ENCODE measurements at places on chromosomes 16 and 17.

GRCh38 chr17:63775420-63775819 is 1.4 kb downstream of the DDX42 start:
- DNase-seq: no peak

GRCh38 chr16:2751577-2752034 is 832 bp upstream of the SRRM2 start:
- DNase-seq: peak; percentile 56

DNA sequence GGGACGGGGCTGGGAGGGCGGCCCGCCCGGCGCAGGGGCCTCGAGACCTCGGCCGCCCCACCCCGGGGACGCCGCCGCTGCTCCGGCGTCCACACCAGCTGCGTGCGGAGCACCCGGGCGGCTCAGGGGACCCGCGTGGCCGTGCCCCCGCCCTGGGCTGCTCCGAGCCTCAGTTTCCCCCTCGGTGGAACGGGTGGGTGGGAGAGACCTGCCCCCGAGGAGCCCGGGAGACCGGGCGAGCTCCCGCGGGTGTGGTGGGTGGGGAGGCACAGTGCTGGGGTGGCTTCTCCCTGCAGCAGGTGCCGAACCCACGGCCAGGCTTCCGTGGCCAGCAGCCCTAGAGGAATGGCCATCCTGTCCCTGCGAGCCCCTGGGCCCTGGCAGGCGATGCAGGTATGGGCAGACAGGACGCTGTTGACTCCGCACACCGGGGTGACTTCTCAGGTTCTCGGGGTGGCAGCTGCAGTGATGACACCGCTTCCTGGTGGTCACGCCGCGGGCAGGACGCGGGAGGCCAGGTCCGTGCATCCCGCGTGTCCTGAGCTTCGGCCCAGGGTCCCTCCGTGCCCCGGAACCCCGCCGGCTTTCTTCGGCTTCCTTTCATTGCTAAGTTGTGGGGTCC is 677 bp downstream of the DEF8 start:
- DNase-seq: no peak

- DNase-seq: no peak
Observed at GRCh38 chr17:65470783-65471182, 90.7 kb downstream of the AXIN2 start.

GRCh38 chr17:7548585-7549400 is at the start of gene TNFSF12:
Gene TNFSF12 (plus strand): TSS chr17:7549058. CDS start chr17:7549154, 96 bp downstream.
- DNase-seq: no peak

DNA sequence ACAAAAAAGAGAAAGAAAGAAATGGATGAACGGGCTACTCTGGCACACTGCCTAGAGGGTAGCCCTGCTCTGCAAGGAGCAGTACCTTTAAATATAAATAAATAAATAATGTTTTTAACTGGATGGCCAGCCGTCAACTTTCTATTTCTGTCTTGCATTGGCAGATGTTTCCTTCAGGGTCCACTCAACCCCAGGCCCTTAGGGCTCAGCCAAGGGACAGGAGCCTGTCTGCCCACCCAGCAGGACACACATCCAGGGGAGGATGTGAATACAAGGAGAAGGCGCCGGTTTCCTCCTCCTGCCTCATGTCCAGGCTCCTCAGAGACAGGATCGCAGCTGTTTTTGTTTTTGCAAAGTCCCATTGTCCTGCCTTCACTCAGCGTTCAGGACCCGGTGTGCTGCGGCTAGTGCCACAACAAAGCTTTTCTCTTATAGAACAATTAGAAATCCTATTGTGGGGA is 22.6 kb downstream of the TTYH2 start:
- no peak for DNase-seq

DNA sequence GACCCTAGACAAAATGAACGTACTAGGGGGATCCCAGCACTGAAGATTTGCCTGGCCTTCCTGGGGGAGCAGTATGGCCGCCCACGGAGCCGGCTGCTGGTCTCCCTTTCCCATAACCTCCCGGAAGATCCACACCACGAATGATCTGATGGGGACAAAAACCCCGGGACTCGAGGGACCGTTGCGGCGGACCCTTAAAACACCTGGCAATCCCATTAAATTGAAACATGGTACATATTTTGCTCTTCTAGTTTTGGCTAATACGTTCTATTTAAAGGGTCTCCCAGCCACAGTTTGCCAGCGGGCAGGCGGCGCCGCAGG is 45.2 kb upstream of the LCMT1 start:
- DNase-seq: no peak

DNA sequence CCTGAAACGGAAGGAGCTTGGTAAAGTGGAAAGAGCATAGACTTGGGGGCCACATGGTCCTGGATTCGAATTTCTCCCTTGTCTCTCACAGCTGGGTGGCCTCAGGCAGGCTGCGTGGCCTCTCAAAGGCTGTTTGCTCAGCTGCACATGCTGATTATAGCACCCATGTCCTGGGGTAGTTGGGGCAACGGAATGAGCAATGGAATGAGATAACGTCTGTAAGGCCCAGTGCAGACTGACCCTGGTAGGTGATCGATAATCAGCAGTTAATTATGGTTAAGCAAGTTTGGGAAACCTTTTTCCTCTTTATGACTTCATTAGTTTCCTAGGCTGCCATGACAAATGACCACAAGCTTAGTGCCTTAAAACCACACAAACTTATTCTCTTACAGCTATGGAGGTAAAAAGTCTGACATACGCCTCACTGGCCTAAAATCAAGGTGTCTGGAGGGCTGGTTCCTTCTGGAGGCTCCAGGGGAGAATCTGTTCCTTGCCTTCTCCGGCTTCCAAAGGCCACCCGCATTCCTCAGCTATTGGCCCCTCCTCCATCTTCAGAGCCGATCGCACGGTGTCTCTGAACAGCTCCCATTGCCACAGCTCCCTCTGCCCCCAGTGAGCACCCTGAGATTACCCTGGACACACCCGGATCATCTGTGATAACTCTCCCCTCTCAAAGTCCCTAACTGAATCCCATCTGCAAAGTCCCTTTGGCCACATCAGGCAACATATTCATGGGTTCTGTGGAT is 294.9 kb upstream of the FOXF1 start:
- DNase-seq: no peak

DNA sequence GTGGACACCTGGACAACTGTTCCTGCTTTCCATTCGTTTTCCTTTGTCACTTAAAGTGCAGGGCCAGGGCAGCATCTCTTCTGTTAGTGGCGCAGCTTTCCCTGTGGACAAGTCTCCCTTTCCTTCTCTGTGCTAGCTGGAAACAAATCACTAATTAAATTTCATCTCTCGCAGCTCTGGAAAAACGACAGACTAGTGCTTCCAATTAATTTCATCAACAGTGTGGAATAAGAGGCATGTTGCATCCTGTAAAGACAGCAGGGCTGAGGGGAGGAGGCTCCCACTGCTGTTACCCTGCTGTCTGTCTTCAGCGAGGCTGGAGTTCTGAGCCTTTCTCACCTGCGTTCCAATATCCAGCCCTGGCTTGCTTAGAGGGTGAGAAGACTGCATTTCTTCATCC is 352.1 kb upstream of the HSBP1 start:
- DNase-seq: no peak

DNA sequence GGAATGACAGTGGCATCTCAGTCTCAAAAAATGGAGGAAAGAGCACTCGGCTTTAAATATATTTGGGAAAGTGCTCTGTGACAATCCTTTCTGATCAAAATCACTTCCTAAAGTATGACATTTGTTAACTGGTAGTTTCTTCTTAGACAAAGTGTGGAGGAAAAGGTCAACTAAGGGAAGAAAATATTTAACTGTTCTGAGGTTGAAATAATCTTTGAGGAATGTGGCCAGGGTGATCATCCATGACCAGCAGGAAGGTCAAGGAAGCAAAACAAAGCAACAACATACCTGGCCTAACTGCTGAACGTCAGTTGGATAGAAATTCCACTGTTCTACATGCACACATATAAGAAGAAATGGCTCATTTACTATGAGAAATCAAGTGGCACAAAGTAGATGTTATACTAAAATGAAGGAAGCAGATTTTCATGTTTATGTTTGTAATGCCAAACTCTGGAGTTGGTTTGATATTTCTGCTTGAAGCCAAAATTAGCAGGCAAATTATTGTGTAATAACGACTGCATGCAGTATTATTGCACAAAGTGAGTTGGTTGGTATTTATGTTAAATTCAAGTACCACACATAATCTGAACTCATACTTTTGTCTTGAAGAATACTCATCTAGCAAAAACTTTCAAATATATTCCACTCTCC is 87.3 kb upstream of the CORO6 start:
- DNase-seq: no peak

DNA sequence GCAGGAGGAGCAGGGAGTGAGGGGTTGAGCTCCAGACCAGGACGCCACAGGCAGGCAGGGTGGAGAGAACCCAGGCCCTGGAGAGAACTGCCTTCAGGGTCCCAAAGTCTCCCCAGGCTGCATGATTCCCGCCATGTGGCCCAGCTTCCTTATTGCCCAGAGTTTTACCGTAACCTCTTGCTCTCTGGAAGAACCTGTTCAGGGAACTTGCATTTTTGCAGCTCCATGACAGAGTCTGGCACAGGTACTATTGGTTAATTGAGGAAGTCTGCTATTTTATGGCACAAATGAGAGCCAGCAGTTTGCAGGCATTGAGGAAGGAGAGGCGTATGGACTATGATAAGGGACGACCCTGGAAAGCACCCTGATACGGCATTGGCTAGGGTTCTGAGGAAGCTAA is 11.6 kb upstream of the NOS2 start:
- no peak for DNase-seq

- DNase-seq: no peak
Observed at GRCh38 chr16:80427795-80428194, 113.0 kb upstream of the DYNLRB2 start.

- peak; percentile 41 for DNase-seq
Observed at GRCh38 chr17:30212750-30213149, 22.7 kb downstream of the SLC6A4 start.

DNA sequence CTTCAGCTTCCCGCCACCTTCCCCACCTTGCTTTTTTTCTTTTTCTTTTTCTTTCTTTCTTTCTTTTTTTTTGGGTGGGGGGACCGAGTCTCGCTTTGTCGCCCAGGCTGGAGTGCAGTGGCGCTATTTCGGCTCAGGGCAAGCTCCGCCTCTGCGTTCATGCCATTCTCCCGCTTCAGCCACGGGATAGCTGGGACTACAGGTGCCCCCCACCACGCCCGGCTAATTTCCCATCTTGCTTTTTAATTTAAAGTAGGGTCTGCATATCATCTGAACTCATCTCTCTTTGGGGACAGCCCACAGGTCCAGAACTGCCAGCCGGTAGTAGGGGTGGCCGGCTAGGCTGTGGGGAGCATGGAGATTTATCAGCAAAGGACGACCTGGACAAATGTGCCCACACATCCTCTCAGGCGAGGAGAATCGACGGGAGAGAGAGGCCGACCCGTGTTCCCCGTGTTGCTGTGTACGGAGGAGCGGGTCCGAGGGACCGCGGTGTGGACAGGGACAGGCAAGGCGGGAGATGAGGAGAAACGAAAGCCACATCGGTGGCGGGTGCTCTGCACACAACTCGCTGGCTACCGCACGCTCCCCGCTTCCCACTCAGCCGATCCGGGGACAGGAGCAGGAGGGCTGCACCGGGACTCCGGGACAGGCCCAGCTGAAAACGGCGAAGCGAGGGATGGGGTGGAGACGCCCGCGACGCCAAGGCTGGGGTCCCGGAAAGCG is 2.4 kb downstream of the MT1M start:
- DNase-seq: no peak

DNA sequence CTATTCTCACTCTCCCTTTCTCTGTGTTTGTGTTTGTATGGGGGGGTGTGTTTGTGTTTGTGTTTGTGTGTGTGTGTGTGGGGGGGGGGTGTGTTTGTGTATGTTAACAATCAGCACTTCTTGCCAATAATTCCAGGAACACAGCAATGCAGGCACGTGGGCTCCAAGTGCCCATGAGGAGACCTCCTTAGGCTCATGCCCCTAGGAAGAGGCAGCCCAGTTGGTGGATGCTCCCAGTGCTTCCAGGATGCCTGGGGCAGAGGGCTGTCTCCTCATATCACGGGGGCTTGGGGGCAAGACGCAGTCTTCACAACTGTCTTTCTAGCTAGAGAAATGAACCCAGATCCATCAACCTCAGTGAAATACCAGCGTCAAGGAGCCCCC is 9.9 kb downstream of the ABR start:
- DNase-seq: no peak

DNA sequence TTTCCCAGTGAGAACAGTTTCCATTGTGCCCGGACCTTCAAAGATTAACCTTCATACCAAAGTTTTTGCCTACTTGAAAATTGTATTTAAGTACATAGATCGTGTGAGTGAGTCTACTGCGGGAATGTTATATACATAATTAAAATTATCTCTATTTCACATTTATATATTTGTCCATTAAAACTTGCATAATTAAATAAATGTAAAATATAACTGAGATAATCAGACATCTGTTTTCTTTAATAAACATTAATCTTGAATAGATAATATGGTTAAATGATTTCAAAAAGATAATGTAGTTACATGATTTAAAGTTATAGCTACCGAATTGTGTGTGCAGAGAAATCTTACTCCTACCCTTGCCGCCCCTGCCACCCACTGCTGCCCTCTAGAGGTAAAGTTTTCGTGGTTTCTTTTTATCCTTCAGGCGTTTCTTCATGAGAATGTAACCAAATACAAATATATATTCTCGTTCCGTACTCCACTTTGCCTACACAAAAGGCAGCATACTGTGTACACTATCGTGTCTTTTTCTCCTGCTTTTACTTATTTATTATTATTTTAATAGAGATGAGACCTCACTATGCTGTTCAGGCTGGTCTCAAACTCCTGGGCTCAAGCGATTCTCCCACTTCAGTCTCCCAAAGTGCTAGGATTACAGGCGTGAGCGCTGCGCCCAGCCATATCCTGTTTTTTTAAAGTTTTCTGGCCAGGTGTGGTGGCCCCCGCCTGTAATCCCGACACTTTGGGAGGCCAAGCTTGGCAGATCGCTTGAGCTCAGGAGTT is 35.6 kb downstream of the RPA1 start:
- DNase-seq: no peak

DNA sequence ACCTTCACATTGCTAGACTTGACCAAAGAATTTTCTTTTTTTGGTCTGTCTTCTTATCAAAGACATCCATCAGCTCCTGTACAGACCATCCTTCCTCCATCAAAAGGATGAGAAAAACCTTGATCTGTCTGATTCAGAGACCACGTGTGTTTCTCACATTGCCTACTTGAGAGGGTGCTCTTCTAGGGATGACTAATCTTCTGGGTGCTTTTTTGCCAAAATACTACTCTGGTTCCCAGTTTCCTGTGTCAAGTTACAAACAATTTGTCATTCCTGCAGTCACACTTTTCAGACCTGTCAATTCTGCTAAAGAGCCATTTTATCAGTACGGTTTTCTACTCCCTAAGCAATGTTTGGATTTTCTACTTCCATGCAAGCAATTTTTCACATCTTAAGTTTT is 492.2 kb downstream of the CDH11 start:
- DNase-seq: no peak

GRCh38 chr16:3564130-3564888 is 12.9 kb downstream of the NLRC3 start:
- no peak for DNase-seq

- no peak for DNase-seq
Observed at GRCh38 chr17:73189417-73190099, 3.3 kb upstream of the COG1 start.

DNA sequence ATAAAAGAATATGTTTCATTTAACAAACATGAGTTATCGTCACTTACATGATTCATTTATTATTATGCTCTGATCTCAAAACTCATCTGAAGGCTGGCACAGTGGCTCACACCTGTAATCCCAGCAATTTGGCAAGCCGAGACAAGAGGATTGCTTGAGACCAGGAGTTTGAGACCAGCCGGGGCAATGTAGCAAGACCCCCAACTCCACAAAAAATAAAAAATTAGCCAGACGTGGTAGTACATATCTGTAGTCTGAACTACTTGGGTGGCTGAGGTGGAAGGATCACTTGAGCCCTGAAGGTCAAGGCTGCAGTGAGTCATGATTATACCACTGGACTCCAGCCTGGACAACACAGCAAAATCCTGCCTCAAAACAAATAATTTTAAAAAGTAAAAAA is 16.0 kb downstream of the APPBP2 start:
- no peak for DNase-seq
